DMS53 (cell line): ENCODE measurements at places on chromosomes 7 and 10.

GRCh38 chr7:154627646-154628290 lies 375.2 kb downstream of the PAXIP1 start:
- no peak for DNase-seq

DNA sequence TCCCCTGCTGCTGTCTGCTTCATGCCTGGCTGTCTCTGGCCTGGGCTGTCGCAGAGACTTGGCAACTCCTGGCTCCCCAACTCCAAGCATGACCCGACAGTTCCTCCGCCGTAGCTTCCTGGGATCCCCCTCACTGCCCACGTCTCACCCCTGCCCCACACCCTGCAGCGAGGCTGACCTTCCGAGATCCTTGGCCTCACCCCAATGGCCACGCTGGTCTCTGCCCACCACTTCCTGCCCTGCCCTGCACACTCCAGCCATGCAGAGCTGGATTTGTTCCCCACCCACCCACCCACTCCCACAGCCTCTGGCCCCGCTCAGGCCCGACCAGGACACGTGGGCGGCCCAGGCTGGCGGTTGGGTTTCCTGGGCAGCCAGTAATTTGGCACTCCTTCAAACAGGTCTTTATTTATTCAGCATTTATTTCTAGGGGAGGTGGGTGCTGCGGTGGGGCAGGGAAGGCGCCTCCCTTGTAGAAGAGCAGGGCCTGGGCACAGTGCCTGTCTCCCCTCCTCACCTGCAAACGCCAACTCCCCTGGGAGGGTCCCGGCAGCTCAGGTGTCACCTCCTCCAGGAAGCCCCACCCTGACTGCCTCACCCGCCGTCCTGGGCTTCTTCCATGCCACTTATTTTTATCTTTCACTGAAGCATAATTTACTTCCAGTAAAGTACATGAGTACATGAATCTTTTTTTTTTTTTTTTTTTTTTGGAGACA lies 25.5 kb downstream of the GTF2IRD1 start:
- DNase-seq, result no peak

GRCh38 chr7:5396542-5396941 lies 27.1 kb downstream of the TNRC18 start:
- peak; percentile 90 for DNase-seq

DNA sequence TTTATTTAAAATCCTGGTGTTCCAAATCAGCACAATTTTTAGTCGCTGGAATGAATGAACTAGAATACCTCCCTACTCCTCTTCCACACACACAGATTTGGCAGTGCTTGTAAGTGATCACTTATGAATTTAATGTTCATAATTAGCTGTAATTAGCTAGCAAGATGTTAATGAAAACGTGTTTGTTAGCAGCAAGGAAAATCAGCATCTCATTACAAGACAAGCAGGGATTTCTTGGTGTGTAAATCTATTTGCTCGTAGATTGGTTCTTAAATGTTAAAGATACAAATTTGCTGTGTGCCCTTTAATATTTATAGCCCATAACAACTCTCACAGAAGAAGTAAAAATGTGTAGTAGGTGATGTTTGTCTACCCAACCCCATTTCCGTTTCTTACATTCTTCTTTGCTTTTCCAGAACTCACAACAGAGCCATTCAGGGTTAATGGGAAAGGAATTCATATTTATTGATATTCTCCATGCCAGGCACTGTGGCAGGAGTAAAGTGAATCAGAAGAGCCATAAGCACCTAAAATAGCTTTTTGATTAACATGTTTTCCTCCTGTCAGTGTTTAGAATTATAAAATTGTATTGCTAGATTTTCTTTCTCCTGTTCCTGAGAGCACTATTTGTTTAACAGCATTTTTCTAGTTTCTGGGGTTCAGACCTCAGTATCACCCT lies 49.6 kb downstream of the SEMA3C start:
- DNase-seq, result no peak

DNA sequence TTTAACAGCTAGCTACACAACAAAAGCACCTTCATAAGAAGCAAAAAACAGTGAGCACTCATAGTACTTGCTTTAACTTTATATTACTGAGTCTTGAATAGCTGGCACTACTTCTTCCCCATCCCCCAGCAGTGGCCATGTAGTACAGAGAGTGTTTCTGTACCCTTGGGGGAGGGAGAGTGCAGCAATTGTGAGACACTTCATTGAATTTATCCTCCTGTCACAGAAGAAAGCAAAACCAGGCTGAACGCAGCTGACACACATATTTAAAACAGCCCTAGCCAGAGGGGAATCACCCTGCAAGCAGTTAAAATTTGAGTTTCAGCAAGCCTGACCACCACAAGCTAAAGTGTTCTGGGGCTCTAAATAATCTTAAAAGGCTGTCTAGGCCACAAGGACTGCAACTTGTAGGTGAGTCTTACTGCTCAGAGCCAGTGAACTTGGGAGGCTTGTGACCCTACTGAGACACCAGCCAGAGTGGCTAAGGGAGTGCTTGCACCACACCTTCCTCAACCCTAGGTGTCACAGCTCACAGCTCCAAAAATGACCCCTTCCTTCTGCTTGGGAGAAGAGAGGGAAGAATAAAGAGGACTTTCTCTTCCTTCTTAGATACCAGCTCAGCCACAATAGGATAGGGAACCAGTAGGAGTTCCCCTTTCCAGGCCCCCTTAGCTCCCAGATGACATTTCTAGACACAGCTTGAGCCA lies 97.7 kb upstream of the MEOX2 start:
- DNase-seq, result no peak

GRCh38 chr7:141375442-141375841 lies 175.8 kb upstream of the AGK start:
- DNase-seq, result no peak

- peak; percentile 29 for DNase-seq
Observed at GRCh38 chr7:151896486-151896885, 19.6 kb upstream of the PRKAG2 start.

DNA sequence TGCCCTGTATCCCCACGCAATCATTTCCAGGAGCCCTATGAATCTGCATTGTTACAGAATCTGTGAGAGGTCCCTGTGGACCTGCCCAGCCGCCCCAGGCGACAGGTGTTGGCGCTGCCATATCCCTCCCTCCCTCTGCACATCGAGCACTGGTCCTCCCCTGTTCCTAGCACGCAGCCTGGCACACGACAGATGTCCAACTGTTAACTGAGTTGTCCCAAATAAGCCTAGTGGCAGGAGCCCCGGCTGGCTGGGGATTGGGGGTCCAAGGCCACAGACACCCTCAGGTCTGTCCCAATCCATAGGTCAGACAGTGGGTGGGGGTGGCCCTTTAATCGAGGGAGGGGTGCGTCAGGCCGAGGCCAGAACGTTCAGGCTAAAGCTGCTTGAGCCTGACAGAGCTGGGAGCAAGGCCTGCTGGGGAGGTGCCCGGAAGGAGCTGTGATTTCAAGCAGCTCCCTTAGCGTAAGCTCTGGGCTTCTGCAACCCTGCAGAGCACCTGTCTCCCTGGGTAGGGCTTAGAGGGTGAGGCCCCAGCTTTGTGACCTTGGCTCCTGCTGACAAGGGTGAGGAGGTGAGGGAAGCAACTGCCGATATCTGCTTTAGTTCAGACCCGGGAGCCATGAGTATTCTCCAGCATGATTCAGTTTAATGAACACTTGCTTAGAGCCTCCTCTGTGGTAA lies 40.1 kb downstream of the ADRA2A start:
- DNase-seq, result no peak

DNA sequence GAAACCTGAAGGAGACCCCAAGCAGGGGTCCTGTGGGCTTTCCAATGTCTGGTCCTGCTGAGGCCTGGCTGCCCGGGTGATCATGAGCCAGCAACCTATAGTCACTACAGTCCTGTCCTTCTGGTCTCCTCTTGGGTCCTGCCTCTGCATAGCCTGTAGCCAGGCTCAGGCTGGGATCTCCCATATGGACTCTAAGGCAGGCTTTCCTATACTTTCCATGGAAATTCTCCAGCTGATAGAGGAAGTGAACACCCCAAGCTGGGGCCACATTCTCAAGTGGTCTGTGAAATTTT lies 26.4 kb downstream of the ANXA8 start:
- no peak for DNase-seq

DNA sequence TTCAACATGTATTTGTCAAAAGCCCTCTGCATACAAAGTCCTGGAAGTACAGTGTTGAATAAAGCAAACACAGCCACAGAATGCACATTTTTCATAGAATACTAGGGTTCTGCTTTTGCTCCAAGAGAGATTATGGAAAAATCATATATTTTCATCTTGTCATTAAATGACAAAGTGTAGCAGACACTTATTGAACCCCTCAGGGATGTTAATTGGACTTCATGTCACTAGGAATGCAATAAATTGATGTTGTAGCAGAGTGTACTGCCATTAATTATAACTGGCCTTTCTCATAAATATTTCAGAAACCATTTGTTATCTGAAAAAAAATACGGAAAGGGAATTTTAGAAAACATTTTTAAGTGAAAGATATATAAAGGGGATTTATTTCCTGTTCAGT lies 64.5 kb upstream of the TAC1 start:
- peak; percentile 61 for DNase-seq

DNA sequence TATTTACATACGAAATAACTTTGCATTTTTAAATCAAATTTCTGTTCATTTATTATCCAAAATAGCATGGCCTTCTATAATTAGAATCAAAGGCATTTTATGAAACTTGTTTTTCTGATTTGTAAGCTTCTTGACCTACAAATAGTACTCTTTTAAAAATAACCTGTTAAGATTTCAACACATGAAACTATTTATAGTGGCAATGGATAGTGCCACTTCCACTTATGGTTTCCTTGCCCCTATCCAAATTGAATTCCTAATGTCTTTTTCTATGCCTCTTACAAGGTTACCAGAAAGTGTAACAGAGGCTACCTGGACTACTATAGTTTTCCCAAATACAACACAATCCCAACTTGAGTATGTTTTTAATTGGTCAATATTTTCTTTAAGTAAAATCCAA lies 263.5 kb downstream of the SEMA3D start:
- no peak for DNase-seq

- no peak for DNase-seq
Observed at GRCh38 chr10:77770868-77771175, 133.2 kb upstream of the KCNMA1 start.

GRCh38 chr10:117504562-117504961 lies 38.0 kb upstream of the EMX2 start:
- DNase-seq, result no peak

DNA sequence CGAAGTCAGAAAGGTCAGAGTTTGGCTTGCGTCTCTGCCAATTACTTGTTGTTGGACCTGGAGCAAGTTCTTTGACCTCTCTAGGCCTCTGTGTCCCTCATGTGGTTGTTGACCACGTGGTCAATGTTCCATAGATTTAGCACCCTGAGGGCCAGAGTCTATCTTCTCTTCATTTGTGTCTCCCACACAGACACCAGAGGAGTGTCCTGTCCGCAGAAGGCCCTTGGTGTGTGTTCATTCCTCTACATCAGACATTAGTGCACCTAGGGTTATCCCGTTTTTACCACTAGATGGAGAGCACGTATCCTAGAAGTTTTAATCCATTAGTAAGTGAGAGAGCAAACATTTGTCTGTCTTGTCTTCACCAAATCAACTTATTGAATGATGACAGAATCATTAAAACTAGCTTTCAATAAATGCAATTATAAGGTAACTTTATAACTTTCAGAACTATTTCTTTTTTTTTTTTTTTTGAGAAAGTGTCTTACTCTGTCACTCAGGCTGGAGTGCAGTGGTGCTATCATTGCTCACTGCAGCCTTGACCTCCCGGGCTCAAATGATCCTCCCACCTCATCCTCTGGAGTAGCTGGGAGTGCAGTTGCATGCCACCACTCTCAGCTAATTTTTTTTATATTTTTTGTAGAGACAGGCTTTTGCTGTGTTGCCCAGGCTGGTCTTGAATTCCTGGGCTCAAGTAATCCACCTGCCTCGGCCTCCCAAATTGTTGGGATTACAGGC lies 122.5 kb upstream of the ANKRD1 start:
- DNase-seq, result peak; percentile 69

DNA sequence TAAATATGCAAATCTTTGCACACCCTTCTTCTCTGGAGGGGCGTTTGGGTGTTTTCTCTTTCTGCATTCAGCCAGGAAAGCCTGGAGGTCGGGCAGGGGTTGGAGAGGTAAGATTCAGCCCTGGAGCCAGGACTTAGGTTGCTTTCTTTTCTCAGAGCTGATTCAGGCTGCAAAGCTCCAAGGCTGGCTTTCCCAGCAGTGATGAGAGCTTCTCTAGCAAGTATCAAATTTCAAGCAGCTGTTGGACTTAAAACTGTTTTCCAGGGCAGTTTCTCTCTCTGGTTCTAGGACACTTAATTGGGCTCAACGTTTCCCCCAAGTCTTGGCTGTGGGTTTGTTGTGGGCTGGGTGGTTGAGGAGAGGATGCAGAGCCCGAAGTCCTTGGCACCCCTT lies 608 bp downstream of the AKR1B10 start:
- DNase-seq, result peak; percentile 71

DNA sequence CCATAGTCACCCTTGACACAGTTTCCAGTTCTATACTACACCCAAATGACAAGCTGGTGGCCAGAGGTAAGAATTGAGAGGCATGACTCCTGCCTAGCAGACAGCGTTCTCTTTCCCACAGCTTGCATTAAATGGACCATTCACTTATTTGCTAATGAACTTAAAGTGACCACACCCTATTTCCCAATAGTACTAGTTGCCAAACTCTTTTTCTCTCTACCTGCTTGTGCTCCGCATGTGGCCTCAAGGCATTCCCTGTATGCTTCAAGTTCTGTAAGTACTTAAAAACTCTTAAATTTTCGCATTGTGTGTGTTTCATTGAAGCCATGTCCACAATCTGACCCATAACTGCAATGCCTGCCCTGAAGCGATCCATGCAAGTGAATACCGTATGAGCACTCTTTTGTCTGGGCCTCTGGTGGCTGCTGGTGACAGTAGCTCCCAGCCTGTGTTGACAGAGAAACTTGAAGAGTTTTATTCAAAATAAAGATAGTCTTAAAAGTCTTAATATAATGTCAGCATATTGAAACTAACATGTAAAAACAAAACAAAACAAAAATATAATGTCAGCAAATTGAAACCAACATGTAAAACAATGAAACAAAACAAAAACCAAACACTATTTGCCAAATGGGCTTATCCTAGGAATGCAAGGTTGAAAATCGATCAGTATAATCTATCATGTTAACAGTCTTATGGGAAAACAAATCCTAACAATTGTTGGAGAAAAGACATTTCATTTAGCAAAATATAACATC lies 73.6 kb downstream of the CCSER2 start:
- no peak for DNase-seq

- no peak for DNase-seq
Observed at GRCh38 chr7:102009628-102010027, 192.2 kb downstream of the CUX1 start.
